ENCODE measurements at places on chromosomes 5 and 9.

- peak; percentile 70 for DNase-seq
Observed at GRCh38 chr9:83920469-83920926, 734 bp downstream of the KIF27 start.

- peak; percentile 41 for DNase-seq
Observed at GRCh38 chr9:98538626-98539031, 170.1 kb downstream of the GABBR2 start.

- DNase-seq: no peak
Observed at GRCh38 chr5:40477856-40478546, 201.7 kb upstream of the PTGER4 start.

- no peak for DNase-seq
Observed at GRCh38 chr9:37836386-37836785, 35.8 kb downstream of the DCAF10 start.

GRCh38 chr5:173420108-173420507 lies 91.9 kb upstream of the STC2 start:
- no peak for DNase-seq

GRCh38 chr5:9512457-9512856 lies 33.4 kb downstream of the SEMA5A start:
- DNase-seq: no peak

GRCh38 chr9:107637421-107638420 lies 148.2 kb upstream of the KLF4 start:
- peak; percentile 53 for DNase-seq

DNA sequence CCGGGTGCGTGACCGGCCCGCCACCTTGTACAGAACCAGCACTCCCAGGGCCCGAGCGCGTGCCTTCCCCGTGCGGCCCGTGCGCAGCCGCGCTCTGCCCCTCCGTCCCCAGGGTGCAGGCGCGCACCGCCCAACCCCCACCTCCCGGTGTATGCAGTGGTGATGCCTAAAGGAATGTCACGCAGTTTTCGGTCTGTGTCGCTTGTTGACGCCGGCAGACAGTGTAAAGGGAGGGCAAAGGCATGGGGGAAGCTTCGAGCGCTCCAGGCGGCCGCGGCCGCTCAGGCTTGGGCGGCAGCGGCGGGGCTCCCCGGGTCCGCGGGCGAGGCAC lies 1.3 kb downstream of the LRRC26 start:
- no peak for DNase-seq

- DNase-seq: no peak
Observed at GRCh38 chr9:8600914-8601680, 801.5 kb upstream of the DMAC1 start.

GRCh38 chr9:114059047-114059803 lies 18.9 kb downstream of the AMBP start:
- no peak for DNase-seq

- DNase-seq: no peak
Observed at GRCh38 chr9:6620796-6621195, 24.7 kb downstream of the GLDC start.

- DNase-seq: no peak
Observed at GRCh38 chr9:128175102-128175563, 15.1 kb downstream of the BBLN start.

GRCh38 chr9:116907989-116908388 lies 220.9 kb downstream of the TRIM32 start:
- DNase-seq: no peak

GRCh38 chr5:178895615-178896571 lies at the start of gene ZFP2:
TSS of gene ZFP2 (plus strand) at chr5:178895913. CDS start at chr5:178931314, 35,401 bp downstream.
- DNase-seq: peak; percentile 2

DNA sequence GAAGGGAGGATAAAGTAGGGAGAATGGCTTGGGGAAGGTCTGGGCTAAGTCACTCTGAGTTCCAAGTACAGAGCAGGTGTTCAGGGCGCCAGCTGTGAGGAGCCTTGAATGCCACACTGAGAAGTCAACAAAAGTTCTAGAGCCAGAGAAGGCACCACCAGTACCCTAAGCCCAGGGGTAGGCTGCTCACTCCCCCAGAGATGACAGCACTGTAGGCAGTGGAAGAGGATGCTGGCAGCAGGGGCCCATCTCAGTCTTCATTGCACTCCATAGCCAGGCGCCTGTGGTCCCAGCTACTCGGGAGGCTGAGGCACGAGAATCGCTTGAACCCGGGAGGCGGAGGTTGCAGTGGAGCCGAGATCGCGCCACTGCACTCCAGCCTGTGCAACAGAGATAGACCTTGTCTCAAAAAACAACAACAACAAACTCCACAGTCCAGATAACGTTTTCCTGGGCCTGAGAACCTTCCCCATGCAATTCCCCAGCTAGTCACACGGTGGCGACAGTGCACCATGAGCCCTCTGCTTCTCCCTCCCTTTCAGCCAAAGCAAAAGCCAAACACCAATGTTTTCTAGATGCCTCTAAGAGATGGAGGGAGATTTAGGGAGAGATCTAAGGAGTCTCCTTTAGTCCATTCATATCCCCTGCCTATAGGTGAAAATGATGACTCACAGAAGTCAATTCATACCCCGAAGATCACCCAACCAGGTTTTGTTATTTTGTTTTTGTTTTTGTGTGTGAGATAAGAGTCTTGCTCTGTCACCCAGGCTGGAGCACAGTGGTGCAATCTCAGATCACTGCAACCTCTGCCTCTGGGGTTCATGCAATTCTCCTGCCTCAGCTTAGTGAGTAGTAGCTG lies 19.8 kb upstream of the NSD1 start:
- peak; percentile 52 for DNase-seq

DNA sequence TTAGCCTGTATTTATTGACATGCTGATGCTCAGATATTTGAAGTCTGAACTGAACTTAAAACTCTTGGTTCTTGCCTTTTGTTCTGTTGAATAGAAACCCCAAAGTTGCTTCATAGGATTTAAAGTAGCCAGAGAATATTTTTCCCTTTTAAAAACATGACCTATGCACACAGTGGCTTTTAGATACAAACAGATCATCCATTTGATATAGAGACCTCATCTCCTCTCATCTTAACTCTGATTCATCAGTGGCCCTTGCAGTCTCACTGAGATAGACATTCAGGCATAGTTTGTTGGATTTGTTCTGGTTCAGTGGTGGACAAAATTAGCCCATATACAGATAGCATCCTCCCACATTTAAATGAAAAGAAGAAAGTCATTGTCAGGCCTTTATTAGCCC lies 43.5 kb upstream of the PJA2 start:
- no peak for DNase-seq

DNA sequence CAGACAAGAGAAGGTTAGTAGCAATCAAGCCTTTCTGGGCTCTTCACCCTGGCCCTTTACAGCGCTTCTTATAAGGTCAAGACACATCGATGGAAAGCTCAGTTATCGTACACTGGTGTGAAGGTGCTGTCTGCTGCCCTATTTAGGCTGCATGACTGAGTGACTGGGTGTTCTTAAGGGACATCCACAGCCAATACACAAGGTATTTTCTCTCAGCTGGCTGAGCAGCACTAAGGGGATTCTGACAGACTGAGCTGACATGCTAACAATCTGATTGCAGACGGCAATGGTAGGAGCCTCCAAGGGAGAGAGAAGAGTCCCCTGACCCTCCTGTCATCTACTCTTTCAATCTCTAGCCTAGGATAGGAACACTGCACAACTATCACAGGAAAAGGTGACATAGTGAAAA lies 577.9 kb downstream of the ISL1 start:
- DNase-seq: peak; percentile 44

DNA sequence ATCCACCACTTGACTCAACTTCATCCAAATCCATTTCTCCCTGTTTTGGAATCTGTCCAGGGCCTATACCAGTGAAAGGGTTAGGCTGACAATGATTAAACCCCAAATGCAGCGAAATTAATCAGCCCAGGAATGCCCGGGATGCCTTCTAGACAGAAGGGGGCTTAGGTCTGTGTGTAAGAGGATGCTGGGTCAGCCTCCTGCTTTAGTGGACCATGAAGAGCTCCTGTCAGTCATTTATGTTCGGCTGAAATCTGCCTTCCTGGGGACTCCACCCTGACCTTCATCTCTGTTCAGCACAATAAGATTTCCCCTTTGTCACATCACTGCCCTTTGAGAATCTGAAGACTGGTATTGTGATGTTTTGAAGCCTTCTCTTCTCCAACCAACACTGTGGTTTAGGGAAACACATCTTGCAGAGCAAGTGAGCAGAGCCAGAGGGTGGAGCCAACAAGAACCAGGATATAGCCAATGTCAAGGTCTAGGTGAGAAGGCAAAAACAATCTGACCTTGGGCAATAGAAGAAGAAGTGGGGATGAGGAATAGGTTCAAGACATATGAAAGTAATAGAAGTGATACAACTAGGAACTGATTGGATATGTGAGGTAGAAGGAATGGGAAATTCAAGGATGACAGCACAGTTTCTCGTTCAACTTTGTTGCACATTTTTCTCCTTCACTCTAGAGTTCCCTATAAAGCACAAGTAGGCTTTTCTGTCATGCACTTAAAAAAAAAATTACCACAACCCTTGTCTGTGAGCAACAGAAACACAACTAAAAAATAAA lies 234.4 kb downstream of the ARHGAP26 start:
- no peak for DNase-seq

Measured in COR-L47 (cell line).